CD14-positive monocyte (primary cell): ENCODE measurements at places on chromosomes 3 and 15.

- no peak for DNase-seq
Measured at GRCh38 chr15:69783211-69783610, 314.5 kb downstream of the TLE3 start.

DNA sequence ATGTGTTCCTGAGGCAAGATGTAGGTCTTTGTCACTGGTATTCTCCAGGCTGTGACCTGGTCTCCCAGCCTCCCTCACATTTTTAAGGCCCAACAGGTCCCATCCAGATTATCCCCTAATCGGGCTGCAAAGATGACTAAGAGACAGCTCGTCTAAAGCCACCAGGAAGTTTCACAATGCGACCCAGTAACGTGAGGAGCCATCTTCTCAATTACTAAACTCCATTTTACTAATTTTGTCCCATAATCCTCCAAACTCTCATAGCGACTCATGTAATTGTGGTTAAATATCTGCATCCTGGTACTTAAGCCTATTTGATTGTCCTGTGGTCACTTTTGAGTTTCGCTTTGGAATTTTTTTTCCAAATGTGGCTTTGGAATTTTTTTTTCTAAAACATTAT lies 8.7 kb upstream of the PLA2G4F start:
- peak; percentile 59 for DNase-seq

DNA sequence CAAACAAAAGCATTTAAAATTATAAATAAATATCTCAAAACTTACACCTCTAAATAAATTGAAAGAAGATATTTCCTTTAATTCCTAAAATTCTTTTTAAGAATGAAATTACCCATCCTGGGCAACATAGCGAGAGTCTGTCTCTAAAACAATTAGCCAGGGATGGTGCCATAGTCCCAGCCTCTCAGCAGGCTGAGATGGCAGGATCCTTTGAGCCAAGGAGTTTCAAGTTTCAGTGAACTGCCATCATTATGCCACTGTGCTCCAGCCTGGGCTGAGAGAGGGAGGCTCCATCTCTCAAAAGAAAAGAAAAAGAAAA lies 25.4 kb downstream of the AADAC start:
- DNase-seq, result no peak

DNA sequence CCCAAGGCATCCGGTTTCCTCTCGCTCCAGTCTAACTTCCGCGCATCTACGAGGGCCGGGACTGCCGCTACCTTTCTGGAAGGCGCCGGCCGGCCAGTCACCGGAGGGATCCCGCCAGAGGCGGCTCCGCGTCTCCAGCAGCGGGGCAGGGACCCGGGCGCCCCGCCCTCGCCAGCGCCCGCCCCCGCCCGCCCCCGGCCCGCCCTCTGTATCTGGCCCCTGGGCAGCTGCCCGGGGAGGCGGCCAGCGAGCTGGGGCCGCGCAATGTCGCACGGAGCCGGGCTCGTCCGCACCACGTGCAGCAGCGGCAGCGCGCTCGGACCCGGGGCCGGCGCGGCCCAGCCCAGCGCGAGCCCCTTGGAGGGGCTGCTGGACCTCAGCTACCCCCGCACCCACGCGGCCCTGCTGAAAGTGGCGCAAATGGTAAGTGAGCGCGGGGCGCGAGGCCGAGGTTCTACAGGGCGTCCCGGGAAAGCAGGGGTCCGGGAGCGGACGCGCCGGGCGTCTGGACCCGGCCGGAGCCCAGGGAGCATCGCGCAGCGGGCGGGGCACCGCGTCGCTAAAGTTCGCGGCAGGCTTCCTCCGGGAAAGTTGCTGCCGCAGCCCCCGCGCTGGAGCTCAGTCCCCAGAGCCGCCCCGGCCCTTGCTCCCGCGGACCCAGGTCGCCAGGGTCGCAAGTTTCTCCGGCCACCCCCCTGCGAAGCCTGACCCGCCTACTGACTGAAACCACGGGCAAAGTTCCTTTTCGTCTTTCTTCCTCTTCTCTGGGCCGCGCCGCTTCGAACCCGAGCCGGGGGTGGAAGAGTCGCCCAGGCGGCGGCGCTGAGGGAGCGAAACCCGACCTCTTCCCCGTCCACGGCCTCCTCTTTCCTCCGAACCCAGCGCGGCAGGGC lies at the start of gene CMTM7:
Gene CMTM7, plus strand, starts transcription at position 211 of the 893 bp plus-strand sequence. Its CDS starts 54 bp downstream, at position 265.
- DNase-seq, result peak; percentile 56

- DNase-seq, result no peak
Measured at GRCh38 chr3:89314454-89315098, 207.2 kb downstream of the EPHA3 start.

GRCh38 chr3:60972599-60972998 lies 278.7 kb downstream of the FHIT start:
- no peak for DNase-seq

- no peak for DNase-seq
Measured at GRCh38 chr3:70853161-70853944, 540.9 kb upstream of the MDFIC2 start.

DNA sequence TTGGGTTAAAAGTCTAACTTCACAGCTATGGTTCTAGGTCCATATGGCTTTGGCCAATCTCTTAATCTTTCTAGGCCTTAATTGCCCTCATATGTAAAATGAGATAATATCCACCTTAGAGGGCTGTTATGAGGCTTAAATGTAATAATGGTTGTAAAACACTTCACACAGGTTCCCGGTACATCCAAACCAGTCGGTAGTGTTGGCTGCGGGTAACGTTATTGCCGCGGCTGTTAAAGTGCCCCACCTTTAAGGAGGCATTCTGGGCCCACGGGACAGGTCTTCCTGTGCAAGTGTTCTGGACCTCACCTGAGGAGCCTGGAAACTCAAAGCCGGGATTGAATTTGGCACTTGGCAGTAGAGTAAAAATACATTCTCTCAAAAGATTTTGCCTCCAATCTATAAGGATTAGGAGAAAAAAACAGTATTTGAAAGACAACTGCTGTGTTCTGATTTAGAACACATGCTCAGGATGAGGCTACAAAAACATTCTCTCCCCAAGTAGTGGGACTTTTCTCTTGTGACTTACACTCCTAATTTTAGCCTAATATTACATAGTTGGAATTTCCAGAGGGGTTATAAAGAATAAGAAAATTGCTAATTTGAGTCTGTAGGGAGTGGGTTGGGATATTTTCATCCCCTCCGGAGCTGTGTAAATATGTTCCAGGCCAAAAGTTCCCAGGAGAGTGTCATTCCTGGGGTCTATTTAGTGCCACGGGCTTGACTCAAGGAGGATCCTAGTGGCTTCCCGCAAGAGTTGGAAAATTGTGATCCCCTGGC lies 44.9 kb upstream of the TSEN2 start:
- no peak for DNase-seq

DNA sequence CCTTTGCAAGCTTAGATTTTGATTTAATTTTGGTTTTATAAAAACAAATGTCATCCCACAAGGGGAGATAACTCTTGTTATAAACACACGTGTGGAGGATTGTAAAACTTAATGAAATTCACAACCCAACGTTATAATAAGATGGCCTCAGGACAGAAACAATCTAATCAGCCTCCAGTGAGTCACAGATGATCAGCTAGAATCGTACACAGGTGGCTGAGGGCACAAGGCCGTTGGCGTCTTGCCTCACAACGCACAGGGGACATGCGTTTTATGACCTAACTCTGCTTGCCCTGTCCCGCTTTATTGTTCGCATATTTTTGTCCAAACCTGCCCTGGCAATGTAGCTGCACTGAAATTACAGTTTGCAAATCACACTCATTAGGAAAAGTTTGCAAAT lies 121.9 kb upstream of the PDZRN3 start:
- DNase-seq, result no peak

GRCh38 chr15:66498501-66499386 lies 1.2 kb upstream of the SNAPC5 start:
- DNase-seq, result no peak

- no peak for DNase-seq
Measured at GRCh38 chr3:22922317-22922716, 280.8 kb upstream of the UBE2E2 start.
